ENCODE measurements at places on chromosomes 12 and 14.

GRCh38 chr12:22656831-22657230, 31.9 kb downstream of the ETNK1 start:
- DNase-seq: no peak

DNA sequence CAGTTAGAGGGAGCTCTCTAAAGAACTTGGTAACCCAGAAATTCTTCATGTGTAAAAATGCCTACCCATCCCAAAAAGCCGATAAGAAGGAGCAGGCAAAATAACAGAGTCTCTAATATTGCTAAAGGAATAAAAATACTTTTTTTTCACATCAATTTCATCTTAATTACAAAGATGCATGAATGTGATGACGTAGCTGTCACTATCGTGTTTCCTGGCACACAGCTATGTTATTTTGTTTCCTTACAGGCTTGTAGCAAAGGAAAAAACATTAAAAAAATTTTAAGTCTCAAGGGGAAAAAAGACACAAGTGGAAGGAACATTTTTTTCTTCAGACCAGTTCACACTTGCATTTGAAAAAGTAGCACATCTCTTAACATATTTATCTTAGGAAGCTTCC, 10.3 kb upstream of the LGALS3 start:
- no peak for DNase-seq

DNA sequence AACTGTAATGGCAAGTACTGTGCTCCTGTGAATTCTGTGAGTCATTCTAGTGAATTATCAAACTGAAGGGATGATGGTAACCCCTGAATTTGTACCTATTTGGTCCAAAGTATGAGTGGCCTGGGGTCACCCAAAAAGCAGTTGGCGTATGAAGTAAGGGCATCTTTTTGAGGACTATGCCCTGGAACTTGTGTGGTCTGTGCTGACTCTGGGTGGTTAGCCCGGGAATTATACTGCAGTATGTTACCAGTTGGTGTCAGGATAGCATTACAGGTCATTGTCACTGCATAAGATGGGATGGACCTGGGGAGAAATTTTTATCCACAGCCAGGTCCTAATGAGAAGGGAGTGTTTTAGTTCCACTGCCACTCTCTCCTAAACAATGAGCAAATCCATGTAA, 174.7 kb downstream of the SSPN start:
- no peak for DNase-seq

DNA sequence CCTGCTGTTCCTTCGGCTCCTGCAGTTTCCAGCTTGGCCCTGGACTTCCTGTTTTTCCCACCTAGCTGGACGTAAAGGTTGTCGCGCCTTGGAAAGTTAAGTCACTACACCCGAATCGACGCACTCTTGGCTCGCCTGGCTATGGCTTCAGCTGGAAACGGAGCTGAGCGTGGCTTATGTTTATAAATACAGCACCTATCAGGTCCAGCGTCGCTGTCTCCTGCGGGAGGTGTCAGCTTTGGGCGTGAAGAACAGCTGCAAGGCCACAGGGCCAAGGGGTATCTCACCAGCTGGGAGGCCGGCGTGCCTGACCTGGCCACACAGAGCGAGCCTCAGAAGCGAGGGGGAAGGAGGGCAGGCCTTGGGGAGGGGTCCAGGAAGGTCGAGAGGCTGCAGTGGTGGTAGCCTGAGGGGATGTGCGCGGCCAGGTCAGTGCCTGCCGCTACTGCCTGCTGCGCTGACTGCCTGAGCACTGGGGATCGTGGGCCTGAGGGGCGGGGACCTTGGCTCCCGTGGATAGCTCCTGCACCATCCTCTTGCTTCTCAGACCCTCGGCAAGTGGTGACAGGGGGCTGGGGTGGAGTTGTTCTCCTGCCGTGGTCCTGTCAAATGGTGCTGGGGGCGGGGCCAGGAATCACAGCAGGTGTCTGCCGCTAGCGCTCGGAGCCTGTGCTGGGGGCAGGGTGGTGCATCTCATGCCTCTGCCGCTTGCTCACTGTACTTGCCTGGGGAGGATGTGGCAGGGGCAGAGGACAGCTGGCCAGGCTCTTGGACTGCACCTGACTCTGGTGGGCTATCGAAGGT, 12.5 kb downstream of the PACS2 start:
- DNase-seq: no peak
